CD4-positive, alpha-beta T cell treated with Interleukin-6 at 100 ng/mL for 8 hours (primary cell): ENCODE measurements at places on chromosomes 1 and 21.

DNA sequence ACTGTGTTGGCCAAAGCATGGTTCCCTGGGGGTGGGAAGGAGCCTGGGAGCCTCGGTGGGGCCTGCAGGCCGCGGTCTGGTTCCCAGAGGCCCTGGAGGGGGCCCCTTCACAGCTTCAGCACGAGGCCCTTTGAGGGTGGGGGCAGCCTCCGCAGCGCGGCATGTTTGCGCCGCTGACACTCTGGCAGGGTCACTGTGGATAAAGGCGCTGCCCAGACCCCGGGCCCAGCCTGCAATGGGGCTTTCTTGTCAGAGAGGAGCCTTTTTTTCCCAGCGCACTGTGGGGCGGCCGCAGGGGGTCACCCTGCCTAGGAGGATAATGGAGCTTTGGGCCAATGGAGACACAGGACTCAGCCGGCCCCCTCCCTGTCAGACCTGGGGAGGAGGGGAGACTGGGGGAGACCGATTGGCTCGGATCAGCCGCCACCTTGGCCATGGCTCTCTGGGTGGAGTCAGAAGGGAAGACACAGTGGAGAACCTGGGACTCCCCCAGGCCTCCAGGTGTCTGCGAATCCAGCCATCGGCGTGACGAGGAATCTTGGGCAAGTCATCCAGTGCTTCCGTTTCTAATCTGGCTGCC, 26.0 kb downstream of the EPHB2 start:
- no peak for DNase-seq

DNA sequence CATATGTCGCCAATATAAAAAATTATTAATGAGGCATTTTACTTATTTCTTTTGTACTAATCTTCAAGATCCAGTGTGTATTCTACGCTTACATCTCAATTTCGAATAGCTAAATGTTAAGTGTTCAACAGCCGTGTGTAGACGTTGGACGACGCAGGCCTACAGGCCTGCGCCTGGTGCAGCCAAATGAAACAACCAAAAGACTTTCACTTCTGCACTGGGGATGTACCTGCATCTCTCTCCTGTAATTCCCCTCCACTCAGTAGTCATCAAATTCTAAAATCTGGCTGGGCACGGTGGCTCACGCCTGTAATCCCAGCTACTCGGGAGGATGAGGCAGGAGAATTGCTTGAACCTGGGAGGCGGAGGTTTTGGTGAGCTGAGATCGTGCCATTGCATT, 76.8 kb upstream of the HNRNPU start:
- no peak for DNase-seq

- DNase-seq = no peak
These were observed 1.7 kb downstream of the LIN28A start for GRCh38 chr1:26412180-26412840.

- DNase-seq = no peak
These were observed 11.1 kb downstream of the ECE1 start for GRCh38 chr1:21278860-21279845.

- DNase-seq = no peak
These were observed 622.5 kb downstream of the PTPRC start for GRCh38 chr1:199261328-199261727.

- no peak for DNase-seq
These were observed 52.8 kb upstream of the GNG4 start for GRCh38 chr1:235702412-235702811.

DNA sequence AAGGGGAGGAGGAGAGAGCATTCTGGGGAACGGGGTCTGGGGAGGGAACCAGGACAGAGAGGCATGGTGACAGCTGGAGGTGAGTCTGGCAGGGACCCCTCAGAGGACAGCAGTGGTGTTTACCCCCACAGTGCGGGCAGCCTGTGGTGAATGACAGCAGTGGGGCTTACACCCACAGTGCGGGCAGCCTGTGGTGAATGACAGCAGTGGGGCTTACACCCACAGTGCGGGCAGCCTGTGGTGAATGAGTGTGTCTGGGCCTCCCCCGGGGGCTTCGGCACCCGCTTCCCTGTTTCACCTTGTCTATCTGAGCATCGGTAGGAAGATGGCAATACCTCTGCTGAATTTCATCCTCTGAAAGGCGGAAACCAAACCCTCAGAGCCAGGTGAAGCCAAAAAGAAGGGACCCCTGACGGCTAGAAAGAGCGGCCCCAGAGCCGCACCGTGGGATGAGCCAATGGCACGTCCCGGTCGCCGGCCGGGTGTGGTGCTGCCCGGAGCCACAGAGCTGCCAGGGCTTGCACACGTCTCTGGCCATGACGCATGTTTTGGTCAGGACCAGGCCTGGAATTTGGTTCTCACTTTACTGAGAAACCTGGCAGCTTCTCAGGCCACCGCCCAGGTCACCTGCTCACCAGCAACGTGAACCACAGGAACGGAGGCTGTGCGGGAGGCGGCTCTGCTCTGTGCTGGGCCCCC, 54.1 kb downstream of the SIK1 start:
- no peak for DNase-seq

GRCh38 chr21:43971201-43971991, 40.7 kb upstream of the TRAPPC10 start:
- DNase-seq = no peak

- peak; percentile 30 for DNase-seq
These were observed 4.4 kb upstream of the PYCR2 start for GRCh38 chr1:225928186-225929175.

GRCh38 chr1:65399003-65399402, 21.5 kb upstream of the LEPR start:
- no peak for DNase-seq
